ENCODE measurements at places on chromosomes 6 and 20.

DNA sequence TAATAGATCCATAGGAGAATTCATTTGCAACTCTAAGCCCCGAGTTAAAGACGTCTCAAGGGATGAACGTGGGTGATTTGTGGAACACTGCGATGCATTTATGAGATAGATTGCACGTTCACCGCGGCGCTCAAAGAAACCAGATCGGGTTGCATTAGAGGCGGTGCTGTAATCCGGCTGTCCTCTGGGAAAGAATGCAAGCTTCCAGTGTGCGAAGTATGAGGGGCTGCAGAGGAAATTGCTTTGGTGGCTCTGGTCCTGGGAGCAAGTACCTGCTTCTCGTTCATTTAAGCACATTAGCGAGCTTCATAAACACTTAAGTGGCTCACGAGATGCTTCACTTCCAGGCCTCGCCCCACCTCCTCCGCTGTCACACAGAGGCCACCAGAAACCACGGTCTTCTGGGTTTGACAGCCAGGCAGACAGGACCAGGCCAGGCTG, 182.3 kb downstream of the CDH4 start:
- no peak for ATAC-seq

DNA sequence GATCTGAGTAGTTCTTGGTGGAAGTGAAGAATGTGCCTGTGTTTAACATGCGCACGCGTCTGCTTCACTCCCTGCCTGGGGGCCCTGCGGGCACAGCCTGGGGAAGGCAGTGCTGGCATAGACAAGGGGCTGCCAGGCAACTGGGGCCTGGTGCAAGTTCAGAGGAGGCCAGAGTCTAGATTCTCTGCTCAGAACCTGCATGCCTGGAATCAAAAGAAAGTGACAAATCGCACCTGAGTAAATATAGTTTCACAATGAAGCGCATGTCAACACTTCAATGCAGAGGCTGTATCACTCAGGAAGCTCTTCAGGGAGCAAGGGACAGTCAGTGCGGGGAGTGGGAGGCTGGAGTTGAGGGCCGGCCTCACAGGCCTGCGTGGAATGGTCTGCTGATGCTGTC, 24.2 kb upstream of the PPP1R14C start:
- ATAC-seq, result peak; percentile 45

- ATAC-seq, result no peak
Observed at GRCh38 chr6:134634966-134635365, 314.9 kb downstream of the ALDH8A1 start.

DNA sequence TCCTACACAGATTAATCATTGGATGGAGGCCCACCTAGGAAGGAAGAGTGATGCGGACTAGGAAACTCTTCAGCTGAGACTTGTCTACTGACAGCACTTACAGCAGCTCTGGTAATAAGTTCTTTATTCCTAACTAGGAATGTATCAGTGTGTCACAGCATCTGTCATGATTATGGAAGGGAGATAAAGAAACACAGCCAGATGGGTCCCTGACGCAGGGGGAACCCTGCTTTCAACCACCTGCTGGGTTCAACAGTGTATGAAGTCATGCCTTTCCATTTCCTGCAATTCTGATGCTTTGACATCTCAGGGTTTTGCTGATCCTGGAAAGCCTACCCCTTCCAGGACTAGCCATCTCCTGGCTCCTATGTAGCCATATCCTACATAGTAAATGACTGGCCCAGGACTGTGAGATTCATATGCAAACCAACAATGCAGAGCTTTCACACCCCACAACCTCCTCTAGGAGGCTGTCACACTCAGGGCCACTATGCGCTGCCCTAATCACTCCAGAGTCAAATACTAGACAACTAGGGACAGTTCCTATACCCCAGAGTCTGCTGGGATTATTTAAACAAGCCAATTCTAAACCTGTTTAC, 29.0 kb upstream of the MANEA start:
- peak; percentile 26 for ATAC-seq

GRCh38 chr6:13593103-13593502, 18.7 kb downstream of the SIRT5 start:
- ATAC-seq, result no peak

- ATAC-seq, result peak; percentile 59
Observed at GRCh38 chr20:40265825-40266533, 423.1 kb downstream of the MAFB start.

DNA sequence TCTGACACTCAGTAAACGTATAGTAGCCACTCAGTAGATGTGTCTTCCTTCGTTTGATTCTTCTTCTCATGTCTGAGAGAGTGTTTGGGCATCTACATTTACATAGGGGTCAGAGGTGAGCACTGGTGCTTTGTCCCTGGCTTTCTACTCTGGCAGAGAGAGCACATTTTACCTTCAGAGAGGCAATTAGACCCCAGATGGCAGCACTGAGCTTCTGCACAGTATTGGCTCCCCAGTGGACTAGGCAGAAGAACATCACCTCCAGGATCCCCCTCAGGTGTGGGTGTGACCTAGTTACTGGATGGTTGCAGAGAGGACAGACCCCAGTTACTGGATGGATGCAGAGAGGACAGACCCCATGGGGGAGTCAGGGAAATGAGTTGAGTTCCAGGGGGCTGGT, 327.2 kb downstream of the DHX35 start:
- ATAC-seq, result no peak

GRCh38 chr6:14272737-14273085, 155.1 kb downstream of the CD83 start:
- no peak for ATAC-seq

GRCh38 chr20:17579369-17580039, 9.6 kb downstream of the DSTN start:
- ATAC-seq, result peak; percentile 81

- no peak for ATAC-seq
Observed at GRCh38 chr6:66499851-66500250, 792.8 kb upstream of the EYS start.

- ATAC-seq, result peak; percentile 17
Observed at GRCh38 chr6:41492261-41492891, 53.8 kb upstream of the FOXP4 start.

- no peak for ATAC-seq
Observed at GRCh38 chr6:49790341-49790740, 3.3 kb upstream of the PGK2 start.

DNA sequence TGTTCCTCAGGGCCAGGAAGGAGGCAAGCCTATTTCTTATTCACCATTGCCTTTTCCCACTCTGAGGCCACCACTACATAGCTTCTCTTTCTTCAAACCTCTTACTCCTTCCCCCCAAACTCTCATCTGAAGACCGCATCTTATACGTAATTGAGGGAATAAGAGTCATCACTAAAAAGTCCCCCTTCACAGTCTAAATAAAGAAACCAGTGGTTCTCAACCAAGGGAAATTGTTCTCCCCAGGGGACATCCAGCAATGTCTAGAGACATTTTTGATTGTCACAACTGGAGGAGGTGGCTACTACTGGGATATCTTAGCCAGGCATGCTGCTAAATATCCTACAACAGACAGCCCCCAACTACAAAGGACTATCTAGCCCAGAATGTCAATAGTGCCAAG, 327.6 kb upstream of the CNR1 start:
- no peak for ATAC-seq

DNA sequence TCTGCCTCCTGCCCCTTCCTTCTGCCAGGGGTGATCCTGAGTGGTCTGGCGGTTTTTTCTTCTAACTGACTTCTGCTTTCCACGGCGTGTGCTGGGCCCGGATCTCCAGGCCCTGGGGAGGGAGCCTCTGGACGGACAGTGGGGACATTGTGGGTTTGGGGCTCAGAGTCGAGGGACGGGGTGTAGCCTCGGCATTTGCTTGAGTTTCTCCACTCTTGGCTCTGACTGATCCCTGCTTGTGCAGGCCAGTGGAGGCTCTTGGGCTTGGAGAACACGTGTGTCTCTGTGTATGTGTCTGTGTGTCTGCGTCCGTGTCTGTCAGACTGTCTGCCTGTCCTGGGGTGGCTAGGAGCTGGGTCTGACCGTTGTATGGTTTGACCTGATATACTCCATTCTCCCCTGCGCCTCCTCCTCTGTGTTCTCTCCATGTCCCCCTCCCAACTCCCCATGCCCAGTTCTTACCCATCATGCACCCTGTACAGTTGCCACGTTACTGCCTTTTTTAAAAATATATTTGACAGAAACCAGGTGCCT, 10.2 kb downstream of the SLC29A1 start:
- no peak for ATAC-seq

- ATAC-seq, result no peak
Observed at GRCh38 chr6:83182114-83182513, 11.0 kb downstream of the PGM3 start.

- ATAC-seq, result no peak
Observed at GRCh38 chr6:686497-686896, 6.4 kb downstream of the EXOC2 start.

- ATAC-seq, result no peak
Observed at GRCh38 chr6:69456086-69456485, 340.7 kb downstream of the LMBRD1 start.

GRCh38 chr6:154878871-154879491, 116.1 kb upstream of the TIAM2 start:
- no peak for ATAC-seq

- ATAC-seq, result no peak
Observed at GRCh38 chr6:7041511-7042026, 66.2 kb upstream of the RREB1 start.

- ATAC-seq, result no peak
Observed at GRCh38 chr6:37072526-37072925, 67.1 kb downstream of the FGD2 start.

Data from esophagus mucosa (tissue), 1 donor.